Activated CD4-positive, alpha-beta T cell treated with anti-CD3 and anti-CD28 coated beads, Interleukin-2, amount 10 ng/mL, durations not matched to agents 24 days and 14 days (primary cell): ENCODE measurements at places on chromosomes 12 and 14. TPM values are rescaled to one million over a fixed set of nuclear protein-coding genes. Genes with fewer than 3 reads are reported as not detected.

Gene TPH2
- not detected in 2 replicates for total RNA-seq

Gene GPR68
- total RNA-seq, result 4.6 and 4.9 TPM in 2 replicates

Gene RFX4
- total RNA-seq, result not detected in 2 replicates

Gene FAM181A
- not detected in 2 replicates for total RNA-seq

GRCh38 chr12:126719912-126720705 lies 1546.9 kb upstream of the TMEM132C start:
- no peak for DNase-seq

Gene FOXM1
- total RNA-seq, result 73.7 and 74.0 TPM in 2 replicates

Gene NFATC4
- total RNA-seq, result not detected in 2 replicates

- DNase-seq, result no peak
These were observed 103.4 kb upstream of the RBM19 start for GRCh38 chr12:114069507-114069906.

DNA sequence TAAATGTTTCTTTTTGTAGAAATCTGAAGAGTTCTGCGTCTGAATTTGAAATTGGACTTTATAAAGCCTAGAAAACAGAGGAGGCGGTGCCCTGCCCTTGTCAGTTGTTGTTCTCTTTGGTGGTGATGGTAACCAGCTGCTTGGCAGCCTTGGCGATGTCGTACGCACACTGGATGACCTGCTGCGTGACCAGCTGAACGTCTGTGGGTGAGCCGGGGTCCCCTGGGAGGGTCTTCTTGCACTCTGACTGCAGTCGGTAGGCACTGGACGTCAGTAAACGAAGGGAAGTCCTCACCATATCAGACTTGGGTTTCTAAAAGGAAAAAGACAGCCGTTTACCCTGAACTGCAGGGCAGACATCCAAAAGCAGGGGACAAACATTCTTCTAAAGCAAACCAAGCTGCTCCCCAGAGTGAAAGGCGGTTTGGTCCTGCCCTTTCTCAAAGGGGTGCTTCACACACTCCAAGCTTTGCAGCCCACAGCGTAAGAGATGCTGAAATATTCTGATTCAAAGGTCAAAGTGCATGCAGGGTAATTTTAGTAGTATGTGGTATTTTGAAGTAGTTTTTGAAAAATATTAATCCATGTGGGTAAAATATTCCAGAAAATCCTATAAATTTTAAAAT lies 32.9 kb downstream of the TCHP start:
- no peak for DNase-seq

- DNase-seq, result no peak
These were observed 634 bp upstream of the TMEM63C start for GRCh38 chr14:77180726-77181602.

Gene NXPH4
- 0.47 and 0.73 TPM in 2 replicates for total RNA-seq

- DNase-seq, result no peak
These were observed 152.2 kb upstream of the LMNTD1 start for GRCh38 chr12:25705261-25705660.

Gene RIPK3
- total RNA-seq, result 12.0 and 13.9 TPM in 2 replicates

GRCh38 chr12:51238037-51238509 lies 553 bp upstream of the DAZAP2 start:
- DNase-seq, result peak; percentile 79

DNA sequence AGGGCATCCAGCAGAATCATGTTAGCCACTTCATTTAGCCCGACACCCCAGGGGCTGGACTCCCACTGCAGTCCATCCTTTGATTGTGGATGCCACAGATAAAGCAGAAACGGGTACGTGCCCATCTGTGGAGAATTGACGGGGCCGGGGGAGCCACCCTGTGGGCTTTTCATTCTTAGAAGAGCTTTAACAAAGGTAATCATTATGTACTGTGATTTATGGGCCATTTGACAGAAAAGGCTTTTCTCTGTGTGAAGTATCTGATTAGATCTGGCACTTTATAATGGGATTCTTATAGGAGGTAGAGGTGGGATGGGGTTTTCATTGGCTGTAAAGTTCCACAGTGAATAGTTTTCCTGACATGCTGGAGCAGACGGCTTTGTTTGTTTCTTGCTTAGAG lies 40.4 kb downstream of the AACS start:
- DNase-seq, result no peak

- DNase-seq, result peak; percentile 83
These were observed 53.7 kb downstream of the APAF1 start for GRCh38 chr12:98698603-98699463.

GRCh38 chr12:116150001-116150400 lies 127.5 kb downstream of the MED13L start:
- DNase-seq, result peak; percentile 47

GRCh38 chr14:100213956-100214769 lies 24.8 kb upstream of the YY1 start:
- peak; percentile 97 for DNase-seq

GRCh38 chr12:91817517-91817916 lies 328.1 kb downstream of the BTG1 start:
- DNase-seq, result no peak

DNA sequence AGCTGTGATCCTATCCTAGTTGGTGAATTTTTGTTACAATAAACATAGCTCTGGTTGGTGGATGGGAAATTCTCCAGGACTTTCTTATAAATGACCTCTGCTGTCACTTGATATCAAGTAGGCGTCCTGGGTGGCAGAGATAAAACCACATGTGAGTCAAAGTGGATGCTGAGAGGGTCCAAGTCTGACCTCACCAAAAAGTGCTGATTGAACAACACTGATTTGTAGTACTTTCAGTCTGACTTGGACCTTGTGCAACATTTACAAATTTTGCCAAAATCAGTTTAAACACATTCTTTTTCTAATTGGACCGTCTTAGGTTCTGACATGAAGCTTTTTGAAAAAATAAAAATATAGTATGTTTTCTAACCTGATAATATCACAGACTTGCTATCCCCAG lies 585.6 kb downstream of the GALC start:
- DNase-seq, result no peak

Gene KLRD1
- total RNA-seq, result 1.2 and 1.7 TPM in 2 replicates

DNA sequence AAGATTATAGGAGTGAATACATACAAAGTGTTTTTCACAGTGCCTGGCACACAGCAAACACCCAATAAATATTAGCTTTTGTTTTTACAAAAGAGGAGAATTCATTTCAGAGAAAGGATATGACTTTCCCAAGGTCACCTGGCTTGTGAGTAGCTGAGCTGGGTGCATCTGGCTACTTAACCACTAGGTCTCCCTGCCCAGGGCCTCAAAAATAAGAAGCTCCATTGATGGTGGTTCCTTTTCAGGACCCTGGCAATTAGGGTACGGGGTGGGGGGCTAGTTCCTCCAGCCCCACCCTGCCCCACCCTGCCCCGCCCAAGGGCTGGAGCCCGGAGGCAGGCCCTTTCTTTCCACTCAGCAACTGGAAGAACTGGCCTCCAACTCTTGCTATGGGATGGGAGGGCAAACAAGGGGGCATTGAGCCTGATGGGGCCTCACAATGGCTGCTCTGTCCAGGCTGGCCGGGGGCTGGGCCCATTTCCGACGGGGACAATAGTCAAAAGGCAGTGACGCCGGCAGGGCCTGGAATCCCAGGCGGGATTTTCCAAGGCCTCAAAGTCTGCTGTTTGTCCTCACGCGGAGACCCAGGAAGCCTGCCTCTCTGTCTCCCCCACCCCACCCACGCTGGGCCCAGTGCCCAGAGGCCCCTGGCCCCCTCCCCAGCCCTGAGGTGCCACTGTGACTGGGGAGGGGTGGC lies 8.2 kb upstream of the ATG101 start:
- no peak for DNase-seq

Gene KIF26A
- 0.24 and 0.26 TPM in 2 replicates for total RNA-seq

Gene TMEM132D
- not detected in 2 replicates for total RNA-seq

DNA sequence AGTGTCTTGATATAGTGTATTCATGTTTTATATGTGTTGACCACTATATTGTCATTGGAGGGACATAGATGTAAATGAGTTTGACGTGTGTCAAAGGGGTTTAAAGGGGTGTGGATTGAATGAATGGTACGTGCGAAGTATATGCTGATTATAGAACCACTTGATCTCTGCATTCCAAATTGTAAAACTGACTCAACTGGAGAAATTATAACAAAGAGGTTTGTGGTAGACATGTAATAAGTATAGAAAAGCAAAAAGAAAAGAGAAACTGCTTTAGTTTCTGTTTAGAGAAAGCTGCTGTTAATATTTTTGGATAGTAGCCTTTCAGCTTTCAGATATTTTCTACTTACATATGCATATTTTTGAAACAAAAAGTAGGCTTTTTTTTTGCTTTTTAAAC lies 8.9 kb upstream of the MYRFL start:
- no peak for DNase-seq

- DNase-seq, result no peak
These were observed 431 bp upstream of the RHOJ start for GRCh38 chr14:63203618-63204406.

GRCh38 chr12:966724-967123 lies 17.2 kb upstream of the RAD52 start:
- no peak for DNase-seq
